A549 treated with RU486 at 1 μM for 4 hours (cell line): ENCODE measurements at places on chromosomes 13 and 19. TPM values are rescaled to one million over a fixed set of nuclear protein-coding genes. Genes with fewer than 3 reads are reported as not detected.

Gene TEX101
- total RNA-seq: not detected in 5 replicates

Gene TMEM238
- 3.2 to 11.8 TPM (median 11.4 TPM) in 5 replicates for total RNA-seq

Gene MYO1F
- 0.25 to 0.65 TPM (median 0.32 TPM) in 5 replicates for total RNA-seq

Gene RTBDN
- total RNA-seq: 0.10 to 0.34 TPM (median 0.22 TPM) in 4 of 5 replicates, not detected in the other

Gene SLC25A41
- total RNA-seq: 0.06 to 0.24 TPM (median 0.16 TPM) in 3 of 5 replicates, not detected in the others

Gene FUT1
- 0.06 to 0.13 TPM (median 0.07 TPM) in 5 replicates for total RNA-seq

Gene ANGPTL8
- not detected in 5 replicates for total RNA-seq

Gene SIGLEC8
- total RNA-seq: not detected in 5 replicates

Gene DAND5
- total RNA-seq: not detected in 5 replicates

Gene TMC4
- 0.98 to 2.3 TPM (median 1.2 TPM) in 5 replicates for total RNA-seq

Gene ZNF554
- total RNA-seq: 1.0 to 1.3 TPM (median 1.2 TPM) in 5 replicates

Gene FFAR2
- total RNA-seq: not detected in 5 replicates

Gene ZNF446
- 10.8 to 14.0 TPM (median 11.5 TPM) in 5 replicates for total RNA-seq

Gene PLPP2
- total RNA-seq: 76.7 to 118 TPM (median 109 TPM) in 5 replicates

Gene ZNF626
- total RNA-seq: not detected in 5 replicates

Gene TEKTIP1
- not detected in 5 replicates for total RNA-seq

Gene ZNF563
- total RNA-seq: not detected in 5 replicates

Gene CD37
- total RNA-seq: not detected in 5 replicates

Gene CAPNS1
- total RNA-seq: 1,532 to 2,429 TPM (median 2,140 TPM) in 5 replicates

Gene LILRA1
- total RNA-seq: not detected in 5 replicates

Gene EFNB2
- 2.2 to 3.2 TPM (median 2.8 TPM) in 5 replicates for total RNA-seq

Gene ZNF471
- total RNA-seq: 0.02 to 0.28 TPM (median 0.07 TPM) in 3 of 5 replicates, not detected in the others

Gene SIGLEC14
- 0.06 to 0.09 TPM in 2 of 5 replicates, not detected in the others for total RNA-seq

Gene ZNF579
- total RNA-seq: 17.5 to 33.5 TPM (median 31.6 TPM) in 5 replicates

Gene KCNN4
- total RNA-seq: 42.9 to 63.2 TPM (median 58.7 TPM) in 5 replicates

Gene DACH1
- total RNA-seq: not detected in 5 replicates

Gene OSCAR
- 0.20 to 0.59 TPM (median 0.32 TPM) in 5 replicates for total RNA-seq

Gene NLRP7
- total RNA-seq: not detected in 5 replicates
